Gastrocnemius medialis (tissue), 4 donors: ENCODE measurements at places on chromosomes 3 and 15. TPM values are rescaled to one million over a fixed set of nuclear protein-coding genes. Genes with fewer than 3 reads are reported as not detected.

DNA sequence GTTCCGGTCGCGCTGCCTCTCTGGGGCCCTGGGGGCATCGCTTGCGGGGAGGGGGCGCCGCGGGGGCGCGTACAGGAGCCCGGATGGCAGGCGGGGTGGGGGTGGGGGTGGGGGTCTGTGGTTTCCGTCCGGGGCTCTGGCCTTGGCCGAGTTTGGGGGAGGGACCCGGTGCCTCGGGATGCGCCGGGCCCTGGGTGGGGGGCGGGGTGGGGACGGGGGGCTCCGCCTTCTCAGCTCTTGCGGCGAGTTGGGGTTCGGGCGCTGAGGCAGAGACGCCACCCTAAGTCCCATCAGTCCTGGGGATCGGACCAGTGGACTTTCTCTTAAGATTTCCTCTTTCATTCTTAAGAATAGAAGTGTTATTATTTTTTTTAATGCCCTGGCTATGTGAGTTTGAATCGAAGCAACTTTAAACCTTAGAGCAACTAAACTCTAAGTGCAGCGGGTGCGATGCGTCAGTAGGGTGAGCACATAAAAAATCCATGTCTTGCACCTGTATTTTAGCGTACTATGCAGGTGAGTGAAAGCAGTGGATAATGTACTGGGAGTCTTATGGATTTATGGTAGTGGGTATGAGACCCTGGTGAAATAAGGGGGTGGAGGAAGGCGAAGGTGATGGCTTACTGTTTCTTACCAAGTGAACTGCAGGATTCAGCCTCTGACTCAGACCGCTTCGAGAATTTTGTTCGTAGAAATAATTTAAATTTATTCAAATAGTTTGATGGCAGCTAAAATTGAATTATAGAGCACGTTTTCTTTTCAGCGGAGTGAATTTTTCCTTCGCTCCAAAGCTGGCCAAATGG lies 762 bp downstream of the CTNNB1 start:
- H3K4me3 ChIP-seq: peak overlapping the region; percentile 97
- H3K27me3 ChIP-seq: no peaks in the 10 kb centered on the region
- peak; percentile 21 for DNase-seq
- no peaks in the 10 kb centered on the region for H3K36me3 ChIP-seq

- no peak for DNase-seq
- peak overlapping the region; percentile 99 for H3K27ac ChIP-seq
- H3K27me3 ChIP-seq: no peaks in the 10 kb centered on the region
- no peaks in the 10 kb centered on the region for H3K36me3 ChIP-seq
These were observed 59.1 kb upstream of the ACAD9 start for GRCh38 chr3:128820252-128820839.

DNA sequence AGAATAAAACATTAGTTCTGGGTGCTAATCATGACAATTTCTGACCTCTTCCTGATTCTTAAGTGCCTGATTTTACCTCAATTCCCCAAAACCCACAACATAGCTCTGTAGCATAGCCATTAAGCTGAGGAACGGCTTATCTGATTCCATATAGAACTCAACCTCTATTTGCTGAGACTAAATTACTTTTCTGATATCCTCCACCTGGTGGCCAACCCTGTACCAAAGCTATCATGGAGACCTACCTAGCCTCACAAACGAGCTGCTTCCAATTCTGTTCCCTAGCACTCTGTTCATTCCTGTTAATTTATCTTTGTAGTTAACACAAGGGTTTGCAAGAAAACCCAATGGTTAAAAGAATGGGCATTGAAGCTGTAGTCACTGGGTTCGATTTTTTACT lies 245.2 kb downstream of the PLOD2 start:
- no peaks in the 10 kb centered on the region for H3K4me1 ChIP-seq
- H3K27me3 ChIP-seq: no peaks in the 10 kb centered on the region
- H3K36me3 ChIP-seq: no peaks in the 10 kb centered on the region
- no peak overlapping the region for H3K27ac ChIP-seq
- DNase-seq: no peak
- no peak overlapping the region for H3K4me3 ChIP-seq

- H3K36me3 ChIP-seq: peaks cover 6% of the 10 kb centered on the region
- DNase-seq: no peak
- no peak overlapping the region for H3K4me3 ChIP-seq
- H3K27me3 ChIP-seq: no peaks in the 10 kb centered on the region
- no peak overlapping the region for H3K27ac ChIP-seq
These were observed 31.7 kb downstream of the TLE3 start for GRCh38 chr15:70066004-70066403.

- H3K27ac ChIP-seq: peak overlapping the region; percentile 91
- H3K4me3 ChIP-seq: no peak overlapping the region
- H3K36me3 ChIP-seq: peaks cover 6% of the 10 kb centered on the region
- no peaks in the 10 kb centered on the region for H3K27me3 ChIP-seq
These were observed 68.2 kb downstream of the AAGAB start for GRCh38 chr15:67186226-67186649.

PLAAT1 gene
- total RNA-seq: 19.0 TPM

- no peak overlapping the region for H3K27ac ChIP-seq
- H3K36me3 ChIP-seq: no peaks in the 10 kb centered on the region
- H3K4me1 ChIP-seq: no peaks in the 10 kb centered on the region
- no peaks in the 10 kb centered on the region for H3K27me3 ChIP-seq
- H3K4me3 ChIP-seq: no peak overlapping the region
These were observed 19.3 kb upstream of the ANXA2 start for GRCh38 chr15:60417112-60417511.

SYNPR gene
- not detected for total RNA-seq
